ENCODE measurements at places on chromosomes 1 and 21.

GRCh38 chr1:208279826-208280588 lies 35.8 kb upstream of the PLXNA2 start:
- no peak for DNase-seq

DNA sequence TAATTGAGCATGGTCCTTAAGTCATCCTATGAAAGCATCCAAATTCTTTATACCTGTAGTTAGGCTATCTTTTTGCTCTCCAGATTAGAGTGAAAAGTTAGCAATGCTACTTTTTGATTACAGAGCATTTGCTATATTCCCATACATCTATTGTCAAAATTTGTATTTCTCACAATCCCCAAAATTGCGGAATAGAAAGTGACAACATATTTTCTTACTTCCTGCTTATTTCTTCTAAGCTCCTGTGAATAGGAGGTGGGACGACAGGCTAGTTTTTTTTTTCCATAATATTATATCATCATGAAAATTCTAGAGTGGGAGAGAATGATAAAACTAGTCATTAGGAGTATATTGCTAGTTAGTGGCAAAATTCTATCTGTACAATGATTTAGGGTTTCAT lies 264.0 kb upstream of the DPYD start:
- no peak for DNase-seq

DNA sequence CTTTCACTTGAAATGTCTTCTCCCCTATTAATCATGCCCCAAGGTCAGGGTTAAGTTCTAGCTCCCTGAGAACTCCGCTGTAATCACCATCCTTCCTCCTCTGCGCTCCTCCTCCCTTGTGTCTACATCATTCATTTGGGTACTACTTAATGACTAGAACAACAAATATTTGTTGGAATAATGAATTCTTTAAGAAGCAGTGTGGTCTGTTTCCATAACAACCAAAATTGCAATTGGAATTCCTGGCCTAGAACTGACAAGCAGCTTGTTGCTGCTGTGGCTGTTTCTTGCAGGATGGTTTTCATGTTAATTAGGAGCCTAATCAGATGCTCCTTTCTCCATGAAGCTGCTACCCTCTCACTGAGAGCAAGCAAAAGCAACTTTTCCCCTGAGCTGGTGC lies 192.5 kb downstream of the ZZZ3 start:
- DNase-seq = no peak

GRCh38 chr1:11611638-11612327 lies 42.4 kb downstream of the FBXO2 start:
- no peak for DNase-seq

DNA sequence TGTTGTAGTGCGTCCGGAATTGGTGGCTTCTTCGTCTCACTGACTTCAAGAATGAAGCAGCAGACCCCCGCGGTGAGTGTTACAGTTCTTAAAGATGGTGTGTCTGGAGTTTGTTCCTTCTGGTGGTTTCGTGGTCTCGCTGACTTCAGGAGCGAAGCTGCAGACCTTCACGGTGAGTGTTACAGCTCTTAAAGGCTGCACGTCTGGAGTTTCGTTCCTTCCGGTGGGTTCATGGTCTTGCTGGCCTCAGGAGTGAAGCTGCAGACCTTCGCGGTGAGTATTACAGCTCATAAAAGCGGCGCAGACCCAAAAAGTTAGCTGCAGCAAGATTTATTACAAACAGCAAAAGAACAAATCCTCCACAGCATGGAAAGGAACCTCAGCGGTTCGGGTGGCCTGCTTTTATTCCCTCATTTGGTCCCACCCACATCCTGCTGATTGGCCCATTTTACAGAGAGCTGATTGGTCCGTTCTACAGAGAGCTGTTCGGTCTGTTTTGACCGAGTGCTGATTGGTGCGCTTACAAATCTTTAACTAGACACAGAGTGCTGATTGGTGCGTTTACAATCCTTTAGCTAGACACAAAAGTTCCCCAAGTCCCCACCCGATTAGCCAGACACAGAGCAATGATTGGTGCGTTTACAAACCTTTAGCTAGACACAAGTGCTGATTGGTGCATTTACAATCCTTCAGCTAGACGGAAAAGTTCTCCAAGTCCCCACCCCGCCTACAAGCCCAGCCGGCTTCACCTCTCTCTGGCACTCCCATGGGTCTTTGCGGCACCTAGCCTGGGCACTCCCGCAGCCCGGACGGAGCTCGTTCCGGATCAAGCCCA lies 49.6 kb upstream of the KRTAP19-8 start:
- no peak for DNase-seq

DNA sequence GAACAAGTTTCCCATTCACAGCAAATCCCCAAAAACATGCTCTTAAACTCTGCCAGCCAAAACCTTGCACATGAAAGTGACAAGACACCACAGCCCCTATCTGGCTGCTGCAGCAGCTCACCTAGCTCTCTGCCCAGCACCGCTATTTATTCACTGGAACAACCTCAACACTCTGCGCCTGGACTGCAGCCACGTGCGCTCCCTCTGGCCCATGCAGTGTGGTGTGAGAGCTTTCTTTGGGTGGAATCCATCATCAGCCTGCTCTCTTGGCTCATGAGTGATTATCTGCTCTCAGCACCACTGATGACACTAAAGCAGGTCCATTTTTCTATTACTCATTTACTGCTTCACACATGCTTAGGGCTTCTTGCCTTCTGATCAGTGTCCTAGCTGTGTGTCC lies 11.4 kb downstream of the KCNJ6 start:
- no peak for DNase-seq

DNA sequence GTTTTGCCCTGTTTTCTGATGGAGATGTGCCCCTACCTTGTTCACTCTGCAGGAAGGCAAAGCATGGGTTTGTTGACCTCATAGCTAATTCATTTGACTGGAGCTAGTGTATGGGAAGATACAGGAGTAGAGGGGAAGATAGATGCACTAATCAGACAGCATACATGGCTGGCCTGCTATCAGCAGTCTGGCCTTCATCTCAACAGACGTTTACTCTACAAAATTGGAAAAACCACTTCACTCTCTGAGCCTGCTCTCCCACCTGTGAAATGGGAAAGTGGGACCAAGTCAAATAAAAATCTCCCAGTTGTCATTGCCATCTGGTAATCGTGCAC lies 235.2 kb upstream of the RAB4A start:
- no peak for DNase-seq

GRCh38 chr21:45827302-45827692 lies 154.3 kb upstream of the COL6A1 start:
- DNase-seq = no peak

GRCh38 chr1:87894062-87894461 lies 565.4 kb downstream of the LMO4 start:
- DNase-seq = no peak

GRCh38 chr1:116286541-116286971 lies 86.5 kb upstream of the ATP1A1 start:
- no peak for DNase-seq

DNA sequence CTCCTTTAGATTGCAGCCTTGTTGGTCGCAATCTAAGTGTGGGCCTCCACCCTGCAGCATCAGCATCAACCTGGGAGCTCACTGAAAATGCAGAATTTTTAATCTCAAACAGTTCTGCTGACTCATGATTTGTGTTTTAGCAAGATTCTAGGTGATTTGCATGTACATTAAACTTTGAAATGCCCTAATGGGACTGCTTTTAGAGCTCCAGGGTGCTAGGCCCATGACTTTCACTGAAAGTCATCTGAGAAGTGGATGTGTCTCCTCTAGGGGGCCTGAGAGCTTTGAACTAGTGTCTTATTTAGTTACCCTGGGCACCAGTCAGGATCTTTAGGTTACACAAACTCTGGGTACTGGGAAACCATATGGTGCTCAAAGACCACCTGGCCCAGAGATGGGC lies 9.0 kb downstream of the TRIM67 start:
- DNase-seq = no peak

DNA sequence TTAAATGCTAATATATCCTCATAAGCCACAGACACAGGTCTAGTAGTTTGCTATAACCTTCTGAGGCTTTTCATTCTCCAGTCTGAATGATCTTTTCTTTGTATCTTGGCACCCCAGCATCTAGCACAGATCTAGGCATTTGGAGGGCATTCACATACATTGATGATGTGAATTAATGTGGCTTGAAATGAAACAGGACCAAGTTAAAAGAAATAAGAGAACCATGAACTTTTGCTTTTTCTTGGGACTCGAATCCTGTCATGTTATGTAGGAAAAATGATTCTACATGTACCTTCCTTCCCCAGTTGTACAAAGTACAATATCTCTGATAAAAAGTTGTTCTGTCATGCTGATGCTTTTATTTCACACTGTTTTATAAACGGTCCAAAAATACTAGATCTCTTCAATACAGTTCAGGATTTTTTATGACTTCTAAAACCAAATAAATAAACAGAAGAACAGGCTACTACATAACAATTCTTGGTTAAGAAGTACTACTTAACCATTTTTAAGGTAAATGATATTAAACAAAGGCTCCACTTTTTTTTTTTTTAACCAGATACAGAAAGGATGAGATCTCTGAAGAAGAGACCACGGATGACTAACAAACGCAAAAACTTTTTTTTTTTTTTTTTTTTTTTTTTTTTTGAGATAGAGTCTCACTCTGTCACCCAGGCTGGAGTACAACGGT lies 3.0 kb downstream of the SORT1 start:
- no peak for DNase-seq

DNA sequence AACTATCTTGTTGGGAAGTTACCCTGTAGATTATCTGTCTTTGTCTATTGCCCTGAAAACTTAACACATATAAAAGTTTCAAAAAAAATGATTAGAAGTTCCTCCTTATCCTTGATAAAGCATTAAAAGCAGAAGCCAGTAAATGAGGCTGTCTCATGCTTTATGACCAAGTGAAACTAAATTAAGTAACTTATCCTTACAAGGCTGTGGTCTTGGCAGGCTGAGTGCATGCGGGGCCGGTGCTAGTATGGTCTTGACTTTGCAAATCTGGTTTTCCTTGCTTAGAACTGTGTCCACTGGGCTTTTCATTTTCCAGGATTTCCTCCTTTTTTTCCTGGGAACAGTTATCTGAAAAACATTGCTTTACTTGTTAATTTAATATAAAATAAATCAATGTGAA lies 43.1 kb downstream of the PCNX2 start:
- DNase-seq = no peak

- DNase-seq = no peak
These were observed 12.7 kb downstream of the DHCR24 start for GRCh38 chr1:54874079-54874830.

- peak; percentile 13 for DNase-seq
These were observed 144.8 kb downstream of the ST6GALNAC3 start for GRCh38 chr1:76219366-76219818.

DNA sequence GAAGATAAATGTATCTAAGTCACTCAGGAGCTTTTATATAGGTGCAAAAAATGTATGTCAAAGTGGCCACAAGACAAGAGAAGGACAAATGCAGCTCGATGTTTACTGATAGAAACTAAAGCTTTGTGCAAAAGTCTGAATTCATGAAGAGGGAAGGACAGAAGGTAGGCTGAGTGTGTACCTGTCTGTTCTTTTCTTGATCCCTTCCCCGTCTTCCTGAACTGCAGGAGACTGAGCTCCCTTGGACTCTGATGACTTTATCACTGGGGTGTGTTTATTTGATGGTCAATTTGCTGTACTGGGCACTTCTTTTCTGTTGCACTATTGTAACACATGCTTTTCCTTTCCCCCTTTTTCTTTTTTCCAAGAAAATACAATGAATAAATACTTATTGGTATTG lies 25.4 kb downstream of the ITGB3BP start:
- no peak for DNase-seq

DNA sequence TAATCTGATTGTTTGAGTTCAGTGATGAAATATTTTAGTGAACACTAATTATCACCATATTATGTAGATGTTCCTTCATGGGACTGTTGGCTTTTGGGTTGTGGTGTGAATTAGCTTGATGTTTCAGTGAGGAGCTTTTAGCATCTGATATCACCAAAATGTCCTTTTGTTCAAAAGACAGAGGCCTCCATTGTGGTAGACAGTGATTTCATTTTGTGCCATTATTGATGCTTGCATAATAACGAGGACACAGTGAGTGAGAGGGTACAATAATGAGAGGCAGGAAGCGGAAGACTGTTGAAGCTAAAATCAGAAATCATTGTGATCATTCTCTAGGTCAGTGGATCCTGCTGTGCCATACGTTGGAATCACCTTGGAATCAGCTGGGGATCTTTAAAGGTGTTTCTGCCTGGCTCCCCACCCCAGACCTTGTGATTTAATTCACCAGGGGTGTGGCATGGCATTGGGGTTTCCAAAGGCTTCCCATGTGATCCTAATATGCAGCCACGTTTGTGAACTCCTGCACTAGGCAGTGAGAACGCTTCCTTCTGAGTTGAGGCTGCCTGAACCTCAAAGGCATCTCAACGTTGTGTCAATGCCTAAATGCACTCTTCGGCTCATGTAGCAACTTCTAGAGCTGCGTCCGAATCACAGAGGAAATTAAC lies 82.1 kb upstream of the KIF1B start:
- no peak for DNase-seq

- peak; percentile 77 for DNase-seq
These were observed 52.4 kb upstream of the GPR157 start for GRCh38 chr1:9181176-9181906.

DNA sequence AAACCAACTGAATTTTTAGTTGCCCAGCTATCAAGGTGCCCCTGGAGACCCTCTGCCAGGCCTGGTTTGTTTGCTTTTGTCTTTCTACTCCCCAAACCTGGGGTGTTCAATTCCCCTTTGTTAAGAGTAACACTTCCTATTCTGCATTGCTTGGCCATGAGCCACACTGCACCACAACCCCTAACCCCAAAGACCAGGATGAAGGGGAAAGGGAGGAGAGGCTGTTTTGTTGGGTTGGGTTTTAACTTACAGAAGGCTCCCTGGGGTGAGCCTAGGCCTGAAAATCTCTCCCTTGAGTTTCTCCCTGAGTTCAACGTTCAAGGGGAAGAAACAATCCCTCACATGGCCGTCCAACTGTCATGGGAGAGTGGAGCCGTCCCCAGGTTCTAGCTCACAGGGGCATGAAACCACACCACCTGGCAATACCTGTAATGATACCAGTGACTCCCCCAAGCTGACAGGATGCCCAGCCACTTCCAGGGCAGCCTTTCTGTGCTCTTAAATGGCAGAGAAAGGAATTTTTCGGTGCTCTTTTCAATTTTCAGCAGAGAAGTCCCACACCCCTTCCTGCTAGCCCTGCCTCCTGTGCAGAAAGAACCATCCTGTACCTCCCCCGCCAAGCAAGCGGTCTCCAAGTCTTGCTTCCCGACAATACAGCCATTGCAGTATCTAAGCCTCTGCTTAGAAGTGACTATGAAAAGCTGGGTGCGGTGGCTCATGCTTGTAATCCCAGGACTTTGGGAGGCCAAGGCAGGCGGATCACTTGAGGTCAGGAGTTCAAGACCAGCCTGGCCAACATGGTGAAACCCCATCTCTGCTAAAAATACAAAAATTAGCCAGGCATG lies 14.9 kb downstream of the SLC45A3 start:
- no peak for DNase-seq

DNA sequence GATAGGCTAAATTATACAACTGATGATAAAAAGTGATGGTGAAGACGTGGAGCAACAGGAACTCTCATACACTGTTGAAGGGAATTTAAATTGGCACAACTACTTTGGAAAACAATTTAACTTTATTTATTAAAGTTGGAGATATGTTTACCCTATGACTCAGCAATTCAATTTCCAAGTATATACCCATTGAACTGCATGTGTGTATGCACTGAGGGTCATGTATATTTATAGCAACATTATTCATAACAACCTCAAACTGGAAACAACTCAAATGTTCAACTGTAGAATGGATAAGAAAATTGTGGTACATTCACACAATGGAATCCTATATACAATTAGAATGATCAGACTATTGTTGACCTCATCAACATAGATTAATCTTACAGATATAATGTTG lies 16.5 kb upstream of the BCAS2 start:
- no peak for DNase-seq

Measured in activated CD4-positive, alpha-beta memory T cell treated with anti-CD3 and anti-CD28 coated beads for 36 hours (primary cell).